Sigmoid colon (tissue), 7 donors: ENCODE measurements at places on chromosomes 11 and 22. TPM values are rescaled to one million over a fixed set of nuclear protein-coding genes. Genes with fewer than 3 reads are reported as not detected.

GRCh38 chr22:49734390-49734789, 93.3 kb downstream of the BRD1 start:
- H3K27ac ChIP-seq = no peak overlapping the region
- no peak overlapping the region for H3K4me3 ChIP-seq
- H3K4me1 ChIP-seq = no peaks in the 10 kb centered on the region
- no peaks in the 10 kb centered on the region for H3K27me3 ChIP-seq
- no peaks in the 10 kb centered on the region for H3K36me3 ChIP-seq

- H3K36me3 ChIP-seq = no peaks in the 10 kb centered on the region
- H3K27me3 ChIP-seq = no peaks in the 10 kb centered on the region
- DNase-seq = no peak
- no peak overlapping the region for H3K4me3 ChIP-seq
These were observed 90.4 kb upstream of the SLC25A18 start for GRCh38 chr22:17472932-17473331.

DNA sequence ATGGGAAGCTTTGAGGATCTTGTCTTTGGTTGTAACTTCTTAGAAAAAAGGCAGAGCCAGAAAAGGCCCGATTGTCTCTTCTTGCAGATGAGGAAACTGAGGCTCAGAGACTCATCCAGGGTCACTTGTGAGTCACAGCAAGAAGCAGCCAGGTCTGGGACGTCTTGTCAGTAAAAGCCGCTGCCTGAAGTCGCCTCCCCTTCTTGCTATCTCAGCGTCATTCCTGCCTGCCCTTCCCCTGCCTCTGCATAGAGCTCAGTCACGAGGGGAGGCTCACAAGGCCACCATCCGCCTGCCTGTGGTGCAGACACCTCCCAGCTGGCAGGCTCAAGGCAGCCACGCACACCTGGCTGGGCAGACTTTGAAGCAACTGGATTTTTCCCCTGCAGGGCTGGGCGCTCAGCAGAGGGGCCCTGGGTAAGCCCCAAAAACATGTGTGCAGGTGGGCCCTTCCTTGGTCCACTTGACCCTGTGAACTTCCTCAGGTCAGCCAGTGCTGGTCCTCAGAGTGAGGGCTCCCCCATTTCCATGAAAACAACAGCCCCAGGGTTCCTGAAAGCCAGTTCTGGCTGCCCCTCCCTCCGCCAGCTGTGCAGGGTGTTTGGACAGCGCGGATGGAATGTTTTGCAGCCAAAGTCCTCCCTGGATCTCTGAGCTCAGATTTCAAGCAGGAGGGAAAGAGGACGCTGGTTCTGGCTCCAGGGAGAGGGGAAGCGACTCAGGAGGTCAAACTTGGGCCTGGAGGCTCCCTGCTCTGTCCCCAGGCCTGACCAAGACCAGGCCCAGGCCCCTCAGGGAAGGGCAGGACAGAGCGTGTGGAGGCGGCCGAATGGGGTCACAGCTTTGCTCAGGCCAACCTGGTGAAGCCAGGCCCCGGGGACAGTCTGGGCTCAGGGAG, 6.0 kb upstream of the RAB3IL1 start:
- H3K4me3 ChIP-seq = no peak overlapping the region
- peak; percentile 95 for DNase-seq
- peaks cover 11% of the 10 kb centered on the region for H3K27me3 ChIP-seq
- peaks cover 14% of the 10 kb centered on the region for H3K4me1 ChIP-seq
- H3K36me3 ChIP-seq = no peaks in the 10 kb centered on the region

GRCh38 chr22:22099194-22099486, 116.6 kb upstream of the TOP3B start:
- H3K36me3 ChIP-seq = no peaks in the 10 kb centered on the region
- no peaks in the 10 kb centered on the region for H3K4me1 ChIP-seq
- DNase-seq = no peak
- H3K27ac ChIP-seq = no peak overlapping the region

DNA sequence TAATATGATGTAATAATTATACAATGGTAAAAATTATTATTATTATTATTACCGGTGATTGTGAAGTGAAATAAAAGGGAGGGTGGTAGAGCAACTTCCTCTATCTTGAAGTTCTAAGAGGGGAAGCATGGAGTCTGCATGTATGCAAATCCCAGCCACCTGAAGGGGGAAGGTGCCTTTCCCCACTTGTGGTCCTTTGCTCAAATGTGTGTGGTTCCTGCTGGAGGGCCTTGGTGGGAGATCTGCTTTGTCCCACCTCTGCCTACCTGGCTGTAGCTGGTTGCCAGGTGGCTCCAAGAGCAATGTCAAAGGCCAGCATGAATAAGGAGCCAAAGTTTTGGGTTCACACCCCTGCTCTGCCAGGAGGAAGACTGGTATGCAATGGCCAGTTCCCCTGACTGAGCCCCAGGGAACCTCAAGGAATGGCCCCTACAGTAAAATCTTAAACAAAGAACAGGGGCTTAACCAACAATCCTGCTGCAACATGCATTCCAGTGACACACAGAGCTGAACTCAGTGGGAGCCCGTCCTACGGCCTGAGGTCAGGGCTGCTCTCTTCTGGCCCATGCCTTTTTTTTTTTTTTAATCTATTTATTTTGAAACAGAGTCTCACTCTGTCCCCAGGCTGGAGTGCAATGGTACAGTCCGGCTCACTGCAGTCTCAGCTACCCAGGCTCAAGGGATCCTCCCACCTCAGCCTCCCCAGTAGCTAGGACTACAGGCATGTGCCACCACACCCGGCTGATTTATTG, 8.5 kb downstream of the TMEM132A start:
- H3K36me3 ChIP-seq = no peaks in the 10 kb centered on the region
- H3K4me3 ChIP-seq = no peak overlapping the region
- H3K27me3 ChIP-seq = no peaks in the 10 kb centered on the region
- H3K27ac ChIP-seq = no peak overlapping the region
- DNase-seq = no peak
- peaks cover 6% of the 10 kb centered on the region for H3K4me1 ChIP-seq

- no peaks in the 10 kb centered on the region for H3K36me3 ChIP-seq
- DNase-seq = no peak
- no peaks in the 10 kb centered on the region for H3K27me3 ChIP-seq
- no peak overlapping the region for H3K4me3 ChIP-seq
- no peak overlapping the region for H3K27ac ChIP-seq
These were observed 5.9 kb upstream of the PEX26 start for GRCh38 chr22:18071968-18072310.

- H3K27me3 ChIP-seq = no peaks in the 10 kb centered on the region
- no peak for DNase-seq
- peaks cover 12% of the 10 kb centered on the region for H3K4me1 ChIP-seq
- no peaks in the 10 kb centered on the region for H3K36me3 ChIP-seq
- no peak overlapping the region for H3K27ac ChIP-seq
These were observed 88.4 kb upstream of the CD44 start for GRCh38 chr11:35050541-35050995.

The OAF gene
- 42.1 TPM for total RNA-seq

The MRGPRX1 gene
- not detected for total RNA-seq

The MS4A14 gene
- 2.8 TPM for total RNA-seq
